ENCODE measurements at places on chromosomes 11 and 22.

- no peak for DNase-seq
These were observed 17.7 kb downstream of the APLP2 start for GRCh38 chr11:130087294-130087926.

GRCh38 chr11:66619080-66619554 is 2.7 kb downstream of the RBM14 start:
- DNase-seq: no peak

DNA sequence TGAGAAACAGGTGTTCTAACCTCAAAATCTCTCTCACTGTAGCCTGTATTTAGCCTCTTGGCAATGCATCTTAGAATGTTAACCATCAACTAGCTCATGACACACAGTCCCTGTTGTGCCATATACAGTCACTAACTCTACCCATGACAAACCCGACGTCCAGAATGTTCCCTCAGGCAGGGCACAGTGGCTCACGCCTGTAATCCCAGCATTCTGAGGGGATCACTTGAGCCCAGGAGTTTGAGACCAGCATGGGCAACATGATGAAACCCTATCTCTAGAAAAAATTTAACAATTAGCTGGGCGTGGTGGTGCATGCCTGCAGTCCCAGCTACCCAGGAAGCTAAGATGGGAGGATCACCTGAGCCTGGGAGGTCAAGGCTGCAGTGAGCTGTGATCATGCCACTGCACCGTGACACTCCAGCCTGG is 18.2 kb upstream of the CCDC34 start:
- DNase-seq: no peak

- DNase-seq: no peak
These were observed 3.0 kb downstream of the UCP3 start for GRCh38 chr11:74005721-74006517.

DNA sequence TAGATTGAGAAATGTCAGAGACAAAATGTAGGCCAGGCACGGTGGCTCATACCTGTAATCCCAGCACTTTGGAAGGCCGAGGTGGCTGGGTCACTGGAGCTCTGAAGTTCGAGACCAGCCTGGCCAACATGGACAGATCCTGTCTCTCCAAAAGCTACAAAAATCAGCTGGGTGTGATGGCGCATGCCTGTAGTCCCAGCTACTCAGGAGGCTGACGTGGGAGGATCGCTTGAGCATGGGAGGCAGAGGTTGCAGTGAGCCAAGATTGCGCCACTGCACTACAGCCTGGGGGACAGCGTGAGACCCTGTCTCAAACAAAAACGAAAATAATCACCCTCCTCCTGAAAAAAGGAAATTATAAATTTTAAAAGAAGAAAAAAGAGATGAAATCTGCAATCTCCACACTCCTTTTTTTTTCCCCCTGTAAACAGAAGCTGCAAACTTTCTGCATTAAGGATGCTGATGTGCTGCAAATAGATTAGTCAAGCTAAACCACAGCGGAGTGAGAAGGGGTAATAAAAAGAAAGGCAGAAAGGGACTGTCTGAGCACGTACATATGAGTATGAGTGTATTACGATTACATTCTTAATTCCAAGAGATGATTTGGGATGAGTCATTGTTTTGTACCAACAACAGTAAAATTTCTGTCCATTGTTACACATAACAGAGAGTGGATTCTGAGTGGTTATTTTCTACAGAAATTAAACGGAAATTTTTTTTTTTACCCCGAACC is 87.3 kb downstream of the SIK3 start:
- no peak for DNase-seq

GRCh38 chr11:9868641-9869040 is 204.8 kb downstream of the SWAP70 start:
- DNase-seq: no peak

GRCh38 chr11:57900320-57900719 is 123.4 kb upstream of the OR9Q1 start:
- DNase-seq: no peak

DNA sequence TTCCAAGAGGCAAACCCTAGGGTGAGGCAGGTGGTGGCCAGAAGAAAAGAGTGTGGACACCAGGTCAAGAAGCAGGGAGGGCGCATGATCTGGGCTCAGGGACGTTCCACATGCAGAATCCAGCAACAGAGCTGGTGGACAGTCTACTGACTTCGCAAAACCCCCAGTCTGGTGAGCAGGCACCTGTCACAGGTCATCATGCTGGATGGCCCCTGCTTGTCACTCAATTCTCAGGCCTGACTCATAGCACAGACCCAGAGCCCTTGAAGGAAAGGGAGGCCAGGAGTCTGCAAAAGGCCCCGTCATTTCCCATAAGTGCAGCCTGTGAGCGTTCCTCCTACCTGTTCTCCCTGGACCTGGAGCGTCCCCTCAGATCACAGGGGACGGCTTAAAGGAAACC is 18.2 kb downstream of the APOL4 start:
- DNase-seq: no peak

- DNase-seq: no peak
These were observed 10.4 kb downstream of the MYRF start for GRCh38 chr11:61762798-61763197.

- DNase-seq: no peak
These were observed 148.3 kb upstream of the POU2AF2 start for GRCh38 chr11:111097191-111097590.

GRCh38 chr22:46865642-46866041 is 103.2 kb downstream of the TBC1D22A start:
- DNase-seq: no peak

GRCh38 chr22:39130892-39131855 is 21.3 kb downstream of the CBX7 start:
- DNase-seq: no peak

- DNase-seq: no peak
These were observed 3.6 kb downstream of the MMP1 start for GRCh38 chr11:102794382-102794781.

DNA sequence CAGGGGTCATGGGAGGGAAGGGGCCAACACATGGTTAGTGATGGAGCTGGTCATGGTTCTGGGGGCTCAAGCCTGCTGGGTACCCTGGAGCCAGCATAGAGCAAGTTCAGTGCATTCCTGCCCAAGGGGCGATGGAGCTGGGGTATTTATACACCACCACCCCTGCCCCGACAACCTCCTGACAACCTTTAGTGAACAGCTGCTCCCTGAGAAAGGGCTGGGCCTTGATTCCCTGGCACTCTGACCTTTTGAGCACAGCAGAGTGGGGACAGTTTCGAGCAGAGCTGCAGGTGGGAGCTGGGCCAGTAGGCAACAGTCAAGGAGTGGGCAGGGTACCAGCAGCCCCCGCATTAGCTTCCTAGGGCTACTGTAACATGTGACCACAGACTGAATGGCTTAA is 6.0 kb downstream of the PARVG start:
- no peak for DNase-seq

DNA sequence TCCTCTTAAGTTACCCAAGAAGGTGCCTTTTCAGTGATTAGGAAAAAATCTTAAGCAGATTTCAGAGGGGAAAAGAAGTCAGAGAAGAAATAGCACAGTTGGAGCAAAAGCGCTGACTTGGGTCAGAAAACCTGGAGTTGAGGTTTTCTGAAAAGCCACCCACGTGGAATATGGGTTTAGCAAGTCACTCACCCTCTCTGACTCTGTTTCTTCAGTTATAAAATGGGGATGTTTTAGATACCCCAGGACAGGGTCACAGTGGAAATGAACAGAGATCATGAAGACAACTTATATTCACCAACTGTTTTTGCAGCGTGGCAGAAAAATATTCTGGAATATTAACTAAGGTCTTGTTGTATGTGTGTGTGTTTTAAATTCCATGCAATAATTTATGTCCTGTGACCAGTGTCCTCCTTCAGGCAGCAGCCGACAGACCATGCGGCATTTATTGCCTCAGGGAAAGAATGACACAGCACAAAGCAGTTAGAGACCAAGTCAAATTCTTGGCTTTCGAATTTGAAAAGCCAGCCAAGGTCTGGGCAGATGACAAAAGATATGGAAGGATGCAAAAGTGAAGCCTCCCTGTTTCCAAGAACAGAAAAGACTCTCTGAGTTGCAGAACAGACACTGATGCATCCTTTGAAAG is 119.9 kb downstream of the MIAT start:
- DNase-seq: no peak

DNA sequence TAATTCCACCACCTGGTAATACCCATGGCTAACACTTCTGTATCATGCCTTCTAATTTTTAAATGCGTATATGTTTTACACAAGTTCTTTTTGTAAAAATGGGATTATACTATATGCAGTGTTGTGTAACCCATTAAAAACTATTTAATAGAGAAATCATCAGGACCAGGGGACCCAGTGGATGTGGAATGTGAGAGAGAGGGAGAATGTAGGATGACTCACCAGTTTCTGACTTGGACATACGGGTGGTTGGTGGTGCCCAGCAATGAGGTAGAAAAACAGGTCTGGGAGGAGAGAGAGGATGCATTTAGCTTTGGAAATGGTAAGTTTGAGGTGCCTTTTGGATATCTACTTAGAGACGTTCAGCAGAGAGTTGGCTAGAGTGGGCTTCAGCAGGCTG is 112.0 kb upstream of the TBCEL start:
- DNase-seq: no peak

- no peak for DNase-seq
These were observed 921.3 kb downstream of the BRD1 start for GRCh38 chr22:48906216-48906835.

DNA sequence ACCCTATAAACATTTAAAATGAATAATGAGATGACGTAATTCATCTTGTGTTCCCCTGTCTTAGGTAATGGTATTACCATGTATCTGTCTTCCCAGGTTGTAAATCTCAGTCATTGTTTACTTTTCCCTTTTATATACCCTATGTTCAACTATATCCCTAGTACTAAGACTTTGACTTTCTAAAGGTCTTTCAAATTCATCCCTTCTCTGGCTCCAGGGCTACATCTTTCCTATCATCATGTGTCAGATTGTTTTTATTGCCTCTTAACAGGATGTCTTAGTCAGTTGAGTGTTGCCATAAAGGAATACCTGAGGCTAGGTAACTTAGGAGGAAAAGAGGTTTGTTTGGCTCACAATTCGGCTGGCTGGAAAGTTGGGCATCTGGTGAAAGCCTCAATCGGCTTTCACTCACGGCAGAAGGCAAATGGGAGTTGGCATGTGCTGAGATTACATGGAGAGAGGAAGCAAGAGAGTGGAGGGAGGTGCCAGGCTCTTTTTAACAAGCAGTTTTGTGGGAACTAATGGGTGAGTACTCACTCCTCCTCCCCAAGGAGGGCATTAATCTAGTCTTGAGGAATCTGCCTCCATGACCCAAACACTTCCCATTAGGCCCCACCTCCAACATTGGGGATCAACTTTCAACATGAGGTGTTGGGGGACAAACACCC is 11.6 kb upstream of the DLAT start:
- no peak for DNase-seq

DNA sequence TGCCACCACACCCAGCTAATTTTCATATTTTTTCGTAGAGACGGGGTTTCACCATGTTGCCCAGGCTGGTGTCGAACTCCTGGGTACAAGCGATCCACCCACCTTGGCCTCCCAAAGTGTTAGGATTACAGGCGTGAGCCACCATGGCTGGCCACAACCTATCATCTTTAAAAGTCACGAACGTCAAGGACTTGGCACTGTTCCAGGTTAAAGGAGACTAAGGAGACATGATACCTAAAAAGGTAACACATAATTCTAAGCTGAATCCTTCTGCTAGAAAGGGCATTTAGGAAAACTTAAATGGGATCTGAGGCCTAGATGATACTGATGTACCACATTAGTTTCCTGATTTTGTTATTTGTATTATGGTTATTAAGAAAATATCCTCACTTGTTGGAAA is 43.3 kb upstream of the SYT9 start:
- no peak for DNase-seq

DNA sequence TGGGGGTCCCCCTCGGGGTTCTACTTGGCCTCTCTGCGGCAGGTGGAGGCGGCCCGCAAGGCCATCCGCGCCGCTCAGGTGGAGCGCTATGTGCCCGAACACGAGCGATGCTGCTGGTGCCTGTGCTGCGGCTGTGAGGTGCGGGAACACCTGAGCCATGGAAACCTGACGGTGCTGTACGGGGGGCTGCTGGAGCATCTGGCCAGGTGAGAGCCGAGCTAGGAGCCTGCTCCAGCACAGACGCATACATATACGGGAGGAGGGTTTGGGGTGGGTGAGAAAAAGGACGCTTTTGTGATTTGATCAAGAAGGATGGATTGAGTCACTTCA is 415 bp downstream of the CENATAC start:
- no peak for DNase-seq

GRCh38 chr22:36856121-36856791 is 4.5 kb upstream of the NCF4 start:
- peak; percentile 93 for DNase-seq

GRCh38 chr11:44349328-44349727 is 39.4 kb upstream of the ALX4 start:
- no peak for DNase-seq

- DNase-seq: no peak
These were observed 45.4 kb upstream of the DKK3 start for GRCh38 chr11:12053606-12054361.

- no peak for DNase-seq
These were observed 17.4 kb upstream of the TMEM121B start for GRCh38 chr22:17138513-17138912.

GRCh38 chr11:92540096-92540495 is 315.5 kb downstream of the FAT3 start:
- DNase-seq: no peak

GRCh38 chr11:130763087-130763980 is 152.9 kb downstream of the SNX19 start:
- no peak for DNase-seq

DNA sequence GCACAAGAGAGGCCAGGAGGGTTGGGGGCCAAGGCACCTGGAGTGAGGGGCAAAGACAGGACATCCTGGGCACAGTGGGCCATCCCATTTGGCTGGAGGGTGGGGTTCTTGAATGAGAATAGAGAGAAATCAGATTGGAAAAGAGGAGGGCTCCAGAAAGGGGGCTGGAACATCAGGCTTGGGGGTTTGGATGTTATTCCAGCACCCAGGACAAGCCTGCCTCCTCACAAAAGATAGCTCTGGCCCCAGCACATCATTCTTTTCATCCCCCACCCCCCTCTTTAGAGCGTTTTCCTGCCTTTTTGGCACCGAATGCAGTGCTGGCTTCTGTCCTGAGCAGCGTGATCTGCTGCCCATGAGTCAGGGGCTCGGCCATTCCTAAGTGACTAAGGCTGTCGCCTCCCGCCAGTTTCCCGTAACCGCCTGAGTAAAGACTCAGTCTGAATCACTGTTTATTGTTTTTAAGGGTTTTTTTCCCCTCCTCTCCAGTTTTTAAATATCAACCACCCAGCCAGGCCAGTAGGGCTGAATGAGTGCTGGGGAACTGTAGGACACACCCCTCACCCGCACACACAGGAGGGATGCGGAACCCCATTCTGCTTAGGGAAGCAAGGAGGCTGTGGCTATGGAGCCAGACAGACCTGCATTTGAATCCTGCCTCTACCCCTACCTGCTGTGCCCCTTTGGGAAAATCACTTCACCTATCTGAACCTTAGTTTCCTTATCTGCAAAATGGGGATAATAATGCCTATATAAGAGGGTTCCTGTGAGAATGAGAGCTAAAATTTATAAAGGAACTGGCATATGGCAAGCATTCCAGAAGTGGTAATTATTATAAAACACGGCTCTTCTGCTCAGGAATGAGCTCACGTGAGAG is 32.4 kb upstream of the NAV2 start:
- no peak for DNase-seq

- no peak for DNase-seq
These were observed 33.4 kb upstream of the PISD start for GRCh38 chr22:31695423-31695822.
